A549 treated with dexamethasone at 1 μM for 4 hours (cell line): ENCODE measurements at places on chromosomes 6 and 20. TPM values are rescaled to one million over a fixed set of nuclear protein-coding genes. Genes with fewer than 3 reads are reported as not detected.

The SIRPB1 gene
- total RNA-seq = 0.47 to 0.95 TPM (median 0.74 TPM) in 5 replicates

The VSX1 gene
- total RNA-seq = 0.69 to 1.3 TPM (median 0.88 TPM) in 5 replicates

The COL9A3 gene
- 0.41 to 0.74 TPM (median 0.60 TPM) in 5 replicates for total RNA-seq

The ADTRP gene
- total RNA-seq = 0.29 to 0.90 TPM (median 0.75 TPM) in 5 replicates

The TXLNB gene
- total RNA-seq = not detected in 5 replicates

The WFDC5 gene
- total RNA-seq = not detected in 5 replicates

The FABP7 gene
- total RNA-seq = not detected in 5 replicates

The CPNE1 gene
- total RNA-seq = 159 to 217 TPM (median 213 TPM) in 5 replicates

The MROH8 gene
- 0.70 to 1.6 TPM (median 1.4 TPM) in 5 replicates for total RNA-seq

The SLC35D3 gene
- 0.04 to 0.07 TPM (median 0.06 TPM) in 5 replicates for total RNA-seq

The CDH4 gene
- 6.5 to 10.5 TPM (median 8.9 TPM) in 5 replicates for total RNA-seq

The TMEM244 gene
- not detected in 5 replicates for total RNA-seq

The BEND6 gene
- total RNA-seq = 0.82 to 1.4 TPM (median 1.2 TPM) in 5 replicates

The MMP24 gene
- total RNA-seq = 23.4 to 37.2 TPM (median 35.6 TPM) in 5 replicates

The ZBTB46 gene
- total RNA-seq = 0.65 to 0.82 TPM (median 0.73 TPM) in 5 replicates

The SNX14 gene
- 36.9 to 46.4 TPM (median 40.5 TPM) in 5 replicates for total RNA-seq

The ZNF133 gene
- total RNA-seq = 11.4 to 13.5 TPM (median 11.7 TPM) in 5 replicates

The STX11 gene
- 1.8 to 2.5 TPM (median 2.4 TPM) in 5 replicates for total RNA-seq

The SSTR4 gene
- total RNA-seq = 0.43 to 1.1 TPM (median 0.64 TPM) in 5 replicates

The KHDRBS2 gene
- total RNA-seq = not detected in 5 replicates

The EMILIN3 gene
- total RNA-seq = 0.27 to 0.66 TPM (median 0.54 TPM) in 5 replicates

The BANF2 gene
- total RNA-seq = not detected in 5 replicates

The ANKRD66 gene
- total RNA-seq = not detected in 5 replicates

The C6orf163 gene
- total RNA-seq = 0.09 to 0.32 TPM (median 0.22 TPM) in 5 replicates

The DEFB129 gene
- total RNA-seq = not detected in 5 replicates

The CPNE5 gene
- total RNA-seq = 0.06 to 0.12 TPM (median 0.10 TPM) in 5 replicates

The PRKN gene
- total RNA-seq = 0.02 to 0.09 TPM (median 0.06 TPM) in 4 of 5 replicates, not detected in the other

The POU5F1 gene
- total RNA-seq = 11.8 to 22.2 TPM (median 16.0 TPM) in 5 replicates

The LCA5 gene
- 0.39 to 0.95 TPM (median 0.61 TPM) in 5 replicates for total RNA-seq

The SLPI gene
- total RNA-seq = 7.6 to 12.8 TPM (median 11.3 TPM) in 5 replicates
